Smooth muscle cell of the coronary artery (primary cell): ENCODE measurements at places on chromosomes 11 and 22. TPM values are rescaled to one million over a fixed set of nuclear protein-coding genes. Genes with fewer than 3 reads are reported as not detected.

TMPRSS4 gene
- not detected in 2 replicates for total RNA-seq

TUBA8 gene
- 0.12 and 0.75 TPM in 2 replicates for total RNA-seq

SMTNL1 gene
- not detected in 2 replicates for total RNA-seq

FOSL1 gene
- total RNA-seq = 0.94 and 5.3 TPM in 2 replicates

SYT13 gene
- total RNA-seq = 1.7 TPM in 1 of 2 replicates, not detected in the other

CRACR2B gene
- total RNA-seq = 0.45 and 0.70 TPM in 2 replicates

OR2AT4 gene
- not detected in 2 replicates for total RNA-seq
